ENCODE measurements at places on chromosomes 5 and 9.

- no peak for DNase-seq
Measured at GRCh38 chr9:110069326-110070248, 138.4 kb downstream of the C9orf152 start.

- DNase-seq, result no peak
Measured at GRCh38 chr9:86600291-86600690, 246.1 kb upstream of the TUT7 start.

DNA sequence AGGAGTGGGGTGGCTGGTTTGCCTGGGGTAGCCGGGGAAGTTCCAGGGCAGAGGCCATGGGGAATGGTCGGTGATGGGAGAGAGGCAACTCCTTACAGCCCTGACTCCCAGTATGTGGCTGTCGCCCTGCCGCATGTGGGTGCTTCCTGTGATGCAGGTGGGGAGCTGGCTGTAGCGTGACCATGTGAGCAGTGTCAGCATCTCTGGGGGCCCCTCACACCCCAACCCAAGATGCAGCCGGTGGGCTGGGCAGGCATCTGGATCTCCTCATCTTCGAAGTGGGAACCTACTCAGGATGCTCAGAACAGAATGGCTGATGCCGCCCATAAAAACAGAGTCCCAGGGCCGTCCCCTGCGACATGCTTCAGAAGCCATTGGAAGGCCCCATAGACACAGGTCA, 45.0 kb downstream of the BARX1 start:
- DNase-seq, result no peak

DNA sequence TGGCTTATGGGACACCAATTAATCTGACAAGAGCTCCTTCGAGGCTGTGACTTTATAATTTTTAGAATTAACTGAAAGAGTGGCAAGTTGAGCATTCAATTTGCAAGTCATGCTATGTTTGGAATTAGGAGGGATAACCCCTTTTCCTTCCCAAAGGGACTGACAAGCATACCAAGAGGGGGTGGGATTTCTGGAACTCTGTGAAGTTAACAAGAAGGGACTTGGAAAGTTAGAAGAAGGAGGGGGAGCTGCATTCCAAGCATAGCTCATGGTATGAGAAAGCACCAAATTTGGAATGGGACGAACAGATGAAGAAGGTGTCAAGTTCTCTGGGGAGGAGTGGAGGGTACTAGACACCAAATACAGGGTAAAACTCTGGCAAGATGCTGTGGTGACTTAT, 8.9 kb upstream of the PALM2AKAP2 start:
- DNase-seq, result no peak

DNA sequence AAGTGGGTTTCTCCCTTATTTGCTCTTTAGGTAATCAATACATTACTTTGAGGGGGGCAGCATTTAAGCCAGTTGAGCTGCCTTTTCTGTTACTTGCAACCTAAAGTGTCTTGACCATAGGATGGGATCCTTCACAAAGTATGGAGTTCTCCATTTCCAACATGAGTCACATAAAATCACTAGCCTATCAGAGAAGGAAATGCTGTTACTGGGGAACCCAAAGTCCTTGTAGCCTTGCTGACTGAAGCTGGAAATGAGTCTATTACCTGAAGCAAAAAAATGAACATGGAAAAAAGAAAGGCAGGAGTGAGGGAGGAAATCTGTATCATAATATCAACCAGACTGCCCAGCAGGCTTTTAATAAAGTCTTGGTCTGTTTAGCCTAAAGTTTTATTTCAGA, 42.8 kb upstream of the SLIT3 start:
- DNase-seq, result no peak
